ENCODE measurements at places on chromosomes 2 and 18.

GRCh38 chr2:105669384-105669891 is 75.3 kb upstream of the NCK2 start:
- DNase-seq, result no peak

DNA sequence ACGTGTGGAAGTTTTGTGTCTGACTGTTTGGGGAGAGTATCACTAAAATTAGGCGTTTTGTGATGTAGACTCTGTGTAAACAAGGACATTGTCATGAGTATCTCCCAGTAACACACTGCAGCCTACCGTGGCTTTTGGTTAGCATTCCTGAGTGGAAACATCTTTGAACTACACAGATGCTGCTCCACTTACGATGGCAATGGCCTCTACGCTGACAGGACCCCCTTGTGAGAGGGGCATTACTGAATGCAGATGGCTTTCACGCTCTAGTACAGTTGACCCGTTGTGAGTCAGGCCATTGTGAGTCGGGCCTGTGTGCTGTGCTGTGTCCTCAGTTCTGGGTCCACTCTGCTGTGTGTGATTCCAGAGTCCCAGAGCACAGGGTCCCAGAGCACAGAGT is 34.4 kb upstream of the ADNP2 start:
- DNase-seq, result no peak

GRCh38 chr2:196252408-196253115 is 81.2 kb upstream of the STK17B start:
- no peak for DNase-seq

GRCh38 chr2:227821043-227821942 is 7.7 kb downstream of the CCL20 start:
- DNase-seq, result no peak

DNA sequence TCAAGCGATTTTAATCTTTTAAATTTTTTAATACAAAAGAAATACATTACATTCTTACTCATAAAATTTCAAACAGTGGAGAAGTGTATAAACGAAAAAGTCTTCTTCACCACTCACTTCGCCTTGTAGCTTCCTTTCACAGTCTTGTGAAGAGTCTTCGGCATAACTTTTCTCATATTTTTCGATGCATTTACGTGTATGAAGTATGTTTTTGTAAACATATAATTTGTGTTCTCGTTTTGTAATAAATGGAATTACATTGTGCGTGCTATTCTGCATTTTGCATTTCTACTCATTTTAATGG is 1.1 kb downstream of the SP140L start:
- no peak for DNase-seq

- no peak for DNase-seq
Observed at GRCh38 chr2:55949211-55949610, 25.6 kb upstream of the EFEMP1 start.

GRCh38 chr18:12479536-12479935 is 71.8 kb downstream of the PRELID3A start:
- no peak for DNase-seq

- no peak for DNase-seq
Observed at GRCh38 chr2:216743781-216744180, 48.4 kb upstream of the IGFBP5 start.

DNA sequence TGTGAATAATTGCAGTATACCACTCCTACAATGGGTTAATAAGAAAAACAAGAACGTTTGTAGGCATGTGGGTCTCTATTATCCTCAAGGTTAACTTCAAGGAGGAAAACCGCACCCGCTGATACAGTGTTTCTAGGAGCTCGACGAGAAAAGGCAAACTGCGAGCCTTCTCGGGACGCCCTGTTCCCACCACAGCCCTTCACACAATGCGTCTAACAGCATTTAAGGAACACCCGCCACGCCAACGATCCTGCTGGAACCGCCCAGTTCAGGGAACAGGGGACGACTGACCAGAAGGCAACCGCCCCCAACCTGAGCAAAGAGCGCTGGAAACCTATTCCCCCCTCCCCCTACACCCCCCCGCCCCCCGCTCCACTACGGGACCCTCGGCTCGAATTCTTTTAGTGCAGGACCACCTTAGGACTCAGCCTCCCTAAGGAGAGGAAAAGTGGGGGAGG is 710 bp upstream of the TMSB10 start:
- no peak for DNase-seq

- no peak for DNase-seq
Observed at GRCh38 chr2:168692132-168692744, 110.2 kb upstream of the NOSTRIN start.

GRCh38 chr2:207142461-207142860 is 23.3 kb downstream of the KLF7 start:
- DNase-seq, result no peak

GRCh38 chr2:82089518-82089917 is 1785.0 kb upstream of the LRRTM1 start:
- DNase-seq, result no peak

DNA sequence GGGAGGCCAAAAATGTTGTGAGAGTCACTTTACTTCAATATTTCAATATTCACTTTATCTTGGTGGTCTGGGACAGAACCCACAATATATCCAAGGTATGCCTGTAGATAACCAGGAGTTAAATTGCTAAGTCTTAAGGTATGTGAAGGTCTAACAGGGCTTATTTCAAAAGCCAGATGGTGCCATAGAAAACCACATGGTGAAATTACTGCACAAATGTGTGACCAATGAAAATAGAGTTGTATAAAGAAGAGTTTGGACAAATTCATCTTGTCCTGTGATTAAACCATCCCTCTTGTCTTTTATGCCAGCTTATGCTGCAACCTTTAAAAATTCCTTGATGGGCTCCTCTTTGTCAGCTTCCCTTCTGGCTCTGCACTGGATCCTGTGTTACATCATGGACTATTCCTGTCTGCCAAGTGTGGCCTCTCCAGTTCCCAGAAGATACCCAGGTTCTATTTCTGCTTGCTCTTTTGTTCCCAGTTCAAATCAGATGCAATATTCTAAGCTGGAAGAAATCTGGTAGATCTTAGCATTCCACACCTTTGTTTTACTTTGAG is 46.8 kb downstream of the ANTXR1 start:
- no peak for DNase-seq

DNA sequence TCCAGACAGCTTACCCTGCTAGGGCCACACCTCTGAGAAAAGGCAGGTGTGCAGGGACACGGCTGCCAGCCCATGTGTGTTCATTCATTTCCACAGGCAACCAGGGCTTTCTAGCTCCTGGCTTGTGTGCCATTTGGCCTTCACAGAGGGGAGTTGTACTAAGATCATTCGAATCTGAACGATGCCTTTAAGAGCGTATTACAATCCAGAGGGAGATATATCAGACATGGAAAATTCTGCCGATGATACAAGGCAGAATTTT is 64.2 kb upstream of the OTOF start:
- DNase-seq, result no peak

GRCh38 chr2:3044587-3045317 is 332.9 kb downstream of the EIPR1 start:
- no peak for DNase-seq

GRCh38 chr2:105254531-105255210 is 13.1 kb downstream of the GPR45 start:
- DNase-seq, result no peak

- DNase-seq, result peak; percentile 20
Observed at GRCh38 chr2:165401285-165401852, 68.1 kb upstream of the CSRNP3 start.

GRCh38 chr2:36287363-36288275 is 68.0 kb upstream of the CRIM1 start:
- no peak for DNase-seq

GRCh38 chr2:26355038-26355995 is 8.7 kb upstream of the ADGRF3 start:
- peak; percentile 86 for DNase-seq

GRCh38 chr2:219358170-219359075 is 25.9 kb upstream of the RESP18 start:
- no peak for DNase-seq

DNA sequence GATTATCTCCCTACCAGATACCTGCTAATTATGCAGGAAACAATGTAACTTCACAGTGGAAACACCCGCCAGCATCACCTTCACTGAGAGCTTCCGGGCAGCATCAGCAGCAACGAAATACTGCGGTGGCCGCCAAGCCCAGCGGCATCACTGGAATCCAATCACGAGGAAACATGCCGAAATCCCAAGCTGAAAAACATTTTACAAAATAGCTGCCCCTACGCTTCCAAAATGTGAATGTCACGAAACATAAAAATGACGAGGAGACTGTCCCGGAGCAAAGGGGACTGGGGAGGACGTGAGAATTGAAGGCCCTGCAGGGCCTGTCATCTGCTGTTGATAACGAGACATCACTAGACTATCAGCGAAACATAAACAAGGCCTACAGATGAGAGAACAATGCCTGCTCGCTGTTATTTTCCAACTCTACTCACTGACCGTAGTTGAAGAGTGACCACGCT is 82.6 kb downstream of the HDAC4 start:
- DNase-seq, result no peak

DNA sequence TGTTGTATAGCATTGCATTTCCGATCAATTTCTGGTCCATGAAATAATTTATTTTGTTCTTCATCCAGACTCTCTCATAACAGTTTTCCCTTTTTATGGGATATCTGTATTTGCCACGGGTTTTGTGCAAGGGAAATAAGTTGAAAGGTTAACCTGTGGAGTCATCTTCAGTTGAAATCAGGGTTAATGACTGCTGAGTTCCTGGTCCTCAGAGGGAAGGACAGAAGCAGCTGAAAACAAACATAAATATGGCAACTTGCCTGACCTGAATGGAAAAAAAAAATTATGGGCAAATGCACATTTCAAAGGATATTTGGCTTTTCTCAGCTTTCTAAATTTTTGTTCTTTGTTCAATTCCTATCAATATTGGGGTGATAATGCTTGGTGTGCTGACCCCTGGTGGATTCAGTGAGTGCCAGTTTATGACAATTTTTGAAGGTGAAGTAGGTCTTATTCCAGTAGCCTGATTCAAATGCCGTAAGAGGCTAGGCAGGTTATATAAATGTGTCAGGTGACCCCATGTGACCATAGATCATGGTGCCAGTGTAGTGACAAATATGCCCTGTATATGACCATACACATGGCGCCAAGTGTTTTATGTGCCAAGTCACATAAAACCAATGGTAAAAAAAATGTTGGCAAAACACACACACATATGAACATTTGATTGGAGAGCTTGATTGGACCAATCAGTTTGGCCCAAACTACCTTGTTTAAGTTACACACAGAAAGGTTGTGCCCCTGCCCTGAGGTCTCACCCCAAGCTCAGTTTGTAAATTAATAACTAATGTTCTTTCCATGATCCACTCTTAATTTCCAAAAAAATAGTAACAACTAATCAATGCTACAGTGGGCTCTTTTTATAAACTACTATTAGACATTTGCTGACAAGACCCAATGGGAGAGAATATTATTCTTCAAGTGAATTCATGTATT is 47.6 kb upstream of the FAM124B start:
- DNase-seq, result peak; percentile 43

DNA sequence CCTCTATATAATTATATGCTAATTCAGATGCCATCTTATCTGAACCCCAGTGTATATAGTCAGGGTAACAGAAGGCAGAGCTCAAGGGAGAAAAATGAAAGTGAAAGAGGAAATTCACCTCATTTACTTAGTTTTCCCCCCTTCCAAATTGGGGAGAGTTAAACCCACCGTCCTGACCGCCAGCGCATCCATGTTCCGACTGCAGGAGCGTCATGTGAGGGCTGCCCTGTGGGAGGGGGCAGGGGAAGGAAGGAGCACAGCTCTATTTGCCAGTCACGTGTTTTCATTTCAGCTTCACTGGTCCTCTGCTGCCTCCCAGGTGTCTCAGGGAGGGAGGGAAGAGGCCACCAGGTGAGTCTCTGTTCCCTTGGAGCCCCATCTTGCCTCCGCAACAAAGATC is 13.2 kb downstream of the CNNM4 start:
- DNase-seq, result no peak

- no peak for DNase-seq
Observed at GRCh38 chr2:132824716-132825115, 154.7 kb upstream of the LYPD1 start.

DNA sequence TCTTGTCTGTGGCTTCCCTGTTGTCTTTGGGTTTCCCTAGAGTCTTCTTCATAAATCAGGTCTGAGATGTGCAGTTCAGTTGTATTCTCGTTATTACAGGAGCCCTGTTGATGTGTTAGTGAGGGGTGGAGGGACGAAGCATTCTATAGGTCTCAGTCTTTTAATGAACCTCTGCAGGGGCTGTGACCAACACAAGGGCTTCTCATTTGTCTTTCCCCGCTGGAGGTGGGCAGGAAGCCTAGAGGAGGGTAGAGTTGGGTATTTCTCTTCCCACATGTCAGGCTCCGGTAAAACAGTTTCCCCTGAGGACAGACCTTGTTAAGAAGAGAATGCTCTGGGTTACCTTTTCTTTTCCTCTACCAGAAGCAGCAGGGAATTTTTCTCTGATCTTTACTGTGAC is 31.2 kb downstream of the PROC start:
- no peak for DNase-seq

DNA sequence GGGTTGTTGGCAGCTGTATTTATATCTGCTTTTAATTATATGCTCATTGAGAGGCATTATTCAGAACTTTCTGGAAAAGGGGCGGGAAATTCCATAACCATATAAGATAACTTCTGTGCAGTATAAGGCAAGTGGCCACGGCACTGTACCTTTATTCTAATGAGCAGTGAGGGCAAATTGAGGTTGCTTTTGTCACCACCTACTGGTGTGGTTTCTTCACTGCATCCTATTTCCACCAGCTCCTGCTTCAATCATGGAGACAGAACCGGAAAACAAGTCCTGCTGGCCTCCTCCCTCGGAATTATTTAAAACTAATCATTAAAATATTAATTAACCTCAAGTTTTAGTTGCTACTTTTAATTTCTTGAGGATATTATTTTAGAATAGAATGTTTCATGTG is 759.4 kb downstream of the CBLN2 start:
- peak; percentile 3 for DNase-seq

- DNase-seq, result peak; percentile 8
Observed at GRCh38 chr18:46497129-46497528, 159.9 kb downstream of the LOXHD1 start.

GRCh38 chr2:241017228-241017940 is 19.0 kb downstream of the SNED1 start:
- DNase-seq, result no peak

GRCh38 chr2:96940980-96941775 is 45.2 kb downstream of the FAM178B start:
- no peak for DNase-seq

GRCh38 chr2:222912776-222913175 is 51.9 kb downstream of the ACSL3 start:
- DNase-seq, result no peak

- DNase-seq, result no peak
Observed at GRCh38 chr2:168801471-168801870, 966 bp upstream of the NOSTRIN start.

GRCh38 chr2:224392545-224392944 is 9.4 kb downstream of the FAM124B start:
- DNase-seq, result no peak

Data from RWPE1 (cell line).